Smooth muscle cell of bladder (primary cell): ENCODE measurements at places on chromosomes 11 and 22. TPM values are rescaled to one million over a fixed set of nuclear protein-coding genes. Genes with fewer than 3 reads are reported as not detected.

Gene OR51M1
- total RNA-seq: not detected in 2 replicates

Gene UCP3
- 0.14 and 0.55 TPM in 2 replicates for total RNA-seq

Gene TMEM184B
- total RNA-seq: 12.9 and 20.5 TPM in 2 replicates

Gene OR5A1
- not detected in 2 replicates for total RNA-seq

Gene CNTF
- total RNA-seq: 1.2 and 1.4 TPM in 2 replicates

Gene MRGPRF
- 29.7 and 29.9 TPM in 2 replicates for total RNA-seq

Gene VPREB1
- total RNA-seq: not detected in 2 replicates

Gene ALX4
- under 0.01 TPM in 1 of 2 replicates, not detected in the other for total RNA-seq

Gene CDC42BPG
- under 0.01 TPM in 2 replicates for total RNA-seq

Gene CRYBB2
- not detected in 2 replicates for total RNA-seq

Gene GLB1L3
- total RNA-seq: not detected in 2 replicates

Gene USP35
- 8.5 and 11.8 TPM in 2 replicates for total RNA-seq

Gene ALG12
- 16.9 and 18.0 TPM in 2 replicates for total RNA-seq

Gene PPME1
- total RNA-seq: 20.6 and 27.5 TPM in 2 replicates

Gene PARVG
- not detected in 2 replicates for total RNA-seq

Gene OLFML1
- total RNA-seq: 3.1 and 3.8 TPM in 2 replicates

Gene CARS1
- 80.4 and 94.6 TPM in 2 replicates for total RNA-seq

Gene MS4A18
- not detected in 2 replicates for total RNA-seq

Gene ASPHD2
- 2.0 and 2.5 TPM in 2 replicates for total RNA-seq

Gene ACR
- not detected in 2 replicates for total RNA-seq

Gene LUZP2
- total RNA-seq: 0.09 and 0.14 TPM in 2 replicates

Gene LARGE2
- total RNA-seq: 0.09 TPM in 1 of 2 replicates, not detected in the other

Gene OOSP3
- total RNA-seq: not detected in 2 replicates

Gene C22orf42
- total RNA-seq: not detected in 2 replicates

Gene MMP11
- 9.2 and 19.8 TPM in 2 replicates for total RNA-seq

Gene MS4A6E
- not detected in 2 replicates for total RNA-seq

Gene MUC2
- not detected in 2 replicates for total RNA-seq

Gene KRTAP5-10
- total RNA-seq: not detected in 2 replicates

Gene MMP3
- total RNA-seq: 7.5 and 118 TPM in 2 replicates

Gene TSPAN18
- 0.28 TPM in 1 of 2 replicates, not detected in the other for total RNA-seq

Gene FAM180B
- 0.09 TPM in 1 of 2 replicates, not detected in the other for total RNA-seq

Gene HORMAD2
- total RNA-seq: under 0.01 TPM in 1 of 2 replicates, not detected in the other

Gene OR51B2
- 0.18 TPM in 1 of 2 replicates, not detected in the other for total RNA-seq

Gene SLC25A18
- under 0.01 and 0.09 TPM in 2 replicates for total RNA-seq

Gene GRM5
- total RNA-seq: under 0.01 TPM in 1 of 2 replicates, not detected in the other

Gene OTOG
- total RNA-seq: not detected in 2 replicates

Gene IGLL1
- not detected in 2 replicates for total RNA-seq

Gene HMOX1
- 86.8 and 237 TPM in 2 replicates for total RNA-seq

Gene EHF
- 0.09 and 0.28 TPM in 2 replicates for total RNA-seq

Gene MEI1
- 0.46 and 1.1 TPM in 2 replicates for total RNA-seq

Gene CNIH2
- total RNA-seq: 0.28 TPM in 1 of 2 replicates, not detected in the other

Gene PRG3
- total RNA-seq: not detected in 2 replicates

Gene LMO1
- total RNA-seq: not detected in 2 replicates

Gene TBX1
- not detected in 2 replicates for total RNA-seq

Gene OR10D3
- not detected in 2 replicates for total RNA-seq

Gene OR10S1
- total RNA-seq: not detected in 2 replicates

Gene SLC22A25
- total RNA-seq: not detected in 2 replicates

Gene HTR3B
- not detected in 2 replicates for total RNA-seq

Gene RTN4RL2
- total RNA-seq: 0.09 TPM in 1 of 2 replicates, not detected in the other

Gene CAPN1
- total RNA-seq: 65.3 and 72.6 TPM in 2 replicates

Gene TRIM64
- not detected in 2 replicates for total RNA-seq

Gene STK33
- total RNA-seq: 0.37 and 0.57 TPM in 2 replicates

Gene RIC3
- total RNA-seq: not detected in 2 replicates

Gene SYTL2
- total RNA-seq: 29.2 and 33.4 TPM in 2 replicates

Gene SYT8
- not detected in 2 replicates for total RNA-seq

Gene GGT1
- total RNA-seq: 4.3 and 5.7 TPM in 2 replicates

Gene OR5W2
- total RNA-seq: not detected in 2 replicates

Gene TMEM191B
- total RNA-seq: 0.65 and 0.85 TPM in 2 replicates
